Karpas-422 (cell line): ENCODE measurements at places on chromosomes 6 and 20.

- no peak for DNase-seq
Measured at GRCh38 chr20:12947691-12948090, 61.1 kb upstream of the SPTLC3 start.

DNA sequence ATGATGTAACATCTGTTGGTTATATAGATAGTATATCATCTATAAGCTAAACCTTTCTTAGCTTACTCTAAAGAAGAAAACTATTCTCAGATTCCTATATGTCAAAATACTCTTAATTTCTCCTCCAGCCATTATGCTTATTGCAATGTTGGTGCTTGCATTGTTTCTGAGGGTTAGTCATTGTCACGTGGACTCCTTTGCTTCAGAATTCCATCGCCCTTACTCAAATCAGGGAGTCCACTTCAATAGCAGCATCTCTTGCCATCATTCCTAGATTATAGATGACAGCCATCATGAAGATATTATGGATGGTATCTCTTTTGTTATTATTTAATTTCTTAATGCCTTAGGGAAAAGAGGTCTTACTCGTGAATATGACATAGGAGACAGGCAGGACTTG lies 776.1 kb downstream of the TENT5A start:
- no peak for DNase-seq

GRCh38 chr20:48722737-48723191 lies 105.0 kb downstream of the PREX1 start:
- DNase-seq: no peak

DNA sequence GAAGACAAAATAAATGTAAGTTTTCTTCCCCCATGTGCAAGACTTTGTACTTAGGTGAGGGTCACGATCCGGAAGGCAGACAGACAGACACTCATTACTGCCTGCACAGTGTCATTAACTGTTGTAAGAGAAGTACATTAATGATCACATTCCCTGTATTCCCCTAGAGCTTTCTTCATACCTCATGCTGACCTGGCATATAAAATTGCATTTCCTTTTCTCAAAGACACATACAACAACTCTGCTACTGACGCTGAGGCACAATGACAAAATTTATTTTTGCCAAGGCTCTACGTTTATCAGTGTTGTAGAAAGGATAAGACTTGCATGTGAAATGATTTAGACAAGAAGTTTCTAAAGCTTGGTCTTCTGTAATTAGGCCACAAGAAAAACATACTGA lies 3.0 kb upstream of the SYCP2 start:
- no peak for DNase-seq

DNA sequence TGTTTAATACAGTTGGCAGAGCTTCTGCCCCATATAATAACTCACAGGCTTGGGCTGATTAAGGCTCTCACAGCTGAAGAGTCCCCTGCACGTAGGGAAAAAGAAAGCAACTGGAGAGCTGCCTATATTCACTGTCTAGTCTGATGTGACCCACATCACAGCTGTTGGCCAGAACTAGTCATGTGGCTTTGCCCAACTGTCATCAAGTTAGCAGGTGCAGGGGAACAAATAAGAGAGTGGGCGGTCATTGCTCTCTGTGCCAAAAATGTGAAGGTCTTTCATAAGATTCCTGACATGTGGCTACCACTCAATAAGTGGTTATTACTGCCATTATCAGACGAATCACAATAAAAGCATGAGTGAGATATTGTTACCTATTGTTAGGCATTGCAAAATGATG lies 665.2 kb downstream of the DOK5 start:
- no peak for DNase-seq

DNA sequence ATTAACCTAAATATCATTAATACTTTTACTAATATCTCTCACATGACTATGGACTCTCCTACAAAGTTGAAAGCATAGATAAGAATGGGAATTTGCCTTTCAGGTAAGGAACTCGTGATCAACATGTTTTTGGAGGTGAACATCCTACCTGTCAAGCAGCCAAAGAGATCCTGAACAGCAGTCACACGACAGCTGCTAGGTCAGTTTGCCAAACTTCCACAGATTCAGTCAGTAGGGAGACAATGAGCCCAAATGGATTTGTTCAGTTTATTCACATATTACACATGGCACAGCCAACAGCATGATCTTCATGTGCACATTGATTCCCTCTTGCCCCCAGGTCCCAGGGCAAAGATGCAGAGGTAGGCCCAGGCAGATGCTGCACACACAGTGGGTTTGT lies 86.1 kb upstream of the LOC128125822 start:
- DNase-seq: no peak
